Urothelium cell line (cell line): ENCODE measurements at places on chromosomes 4 and X.

DNA sequence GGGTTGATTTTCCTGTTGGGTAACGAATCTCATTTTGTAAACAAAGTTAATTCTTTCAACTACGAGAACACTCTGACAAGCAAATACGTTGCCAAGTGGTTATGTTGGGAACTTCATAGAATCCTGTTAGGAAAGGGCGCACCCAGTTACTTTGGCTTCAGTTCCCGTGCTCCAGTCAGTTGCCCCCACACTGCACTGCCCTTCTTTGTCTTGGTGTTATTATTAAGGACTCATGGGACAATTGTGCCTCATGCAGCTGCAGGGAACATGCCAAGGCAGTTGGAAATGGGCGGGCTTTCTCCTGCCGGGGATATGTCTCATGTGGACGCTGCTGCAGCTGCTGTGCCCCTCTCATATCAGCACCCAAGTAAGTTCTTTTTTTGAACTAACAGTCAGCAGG lies 28.9 kb downstream of the OFD1 start:
- no peak for DNase-seq

GRCh38 chrX:124194901-124195300 lies 137.6 kb upstream of the TEX13D start:
- DNase-seq, result no peak

DNA sequence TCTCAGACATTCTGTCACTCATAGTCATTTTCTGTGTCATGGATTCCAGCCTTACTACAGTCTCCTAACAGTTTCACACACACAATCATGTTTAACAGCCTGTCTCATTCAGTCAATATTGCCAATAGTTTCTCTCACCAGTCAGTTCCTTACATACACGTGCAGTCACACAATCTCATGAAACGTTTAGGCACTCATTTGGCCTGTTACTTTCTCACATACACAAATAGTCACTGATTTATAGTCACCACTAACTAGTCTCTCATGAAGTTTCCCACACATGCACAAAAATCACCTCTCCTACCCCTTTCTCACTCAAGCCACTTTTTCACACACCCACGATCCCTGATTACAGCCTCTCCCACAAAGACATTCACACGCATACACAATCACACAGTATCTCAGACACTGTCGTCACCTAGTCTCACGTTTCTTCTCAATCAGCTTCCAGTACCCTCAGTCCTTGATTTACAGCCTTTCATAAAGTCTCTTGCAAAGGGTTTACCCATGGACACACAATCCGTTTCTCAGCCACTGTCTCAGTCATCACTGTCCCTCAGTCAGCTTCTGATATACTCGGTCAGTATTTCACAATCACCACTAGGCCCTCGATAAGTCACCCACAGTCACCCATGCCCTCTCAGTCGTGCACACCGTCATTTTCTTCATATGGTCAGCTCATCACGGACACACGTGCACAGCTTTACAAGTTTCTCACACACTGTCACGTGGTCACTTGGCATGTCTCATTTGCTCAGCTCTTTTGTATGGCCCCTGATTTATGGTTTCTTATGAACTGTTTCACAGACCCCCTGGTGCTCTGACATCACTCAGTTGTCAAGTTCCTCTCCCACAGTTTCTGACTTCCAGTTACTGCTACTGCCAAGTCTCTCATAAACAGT lies 4.2 kb upstream of the CFP start:
- no peak for DNase-seq

- peak; percentile 63 for DNase-seq
These were observed 1.1 kb downstream of the OCIAD2 start for GRCh38 chr4:48905363-48906015.

- DNase-seq, result no peak
These were observed 80.9 kb downstream of the MED28 start for GRCh38 chr4:17695341-17695740.

DNA sequence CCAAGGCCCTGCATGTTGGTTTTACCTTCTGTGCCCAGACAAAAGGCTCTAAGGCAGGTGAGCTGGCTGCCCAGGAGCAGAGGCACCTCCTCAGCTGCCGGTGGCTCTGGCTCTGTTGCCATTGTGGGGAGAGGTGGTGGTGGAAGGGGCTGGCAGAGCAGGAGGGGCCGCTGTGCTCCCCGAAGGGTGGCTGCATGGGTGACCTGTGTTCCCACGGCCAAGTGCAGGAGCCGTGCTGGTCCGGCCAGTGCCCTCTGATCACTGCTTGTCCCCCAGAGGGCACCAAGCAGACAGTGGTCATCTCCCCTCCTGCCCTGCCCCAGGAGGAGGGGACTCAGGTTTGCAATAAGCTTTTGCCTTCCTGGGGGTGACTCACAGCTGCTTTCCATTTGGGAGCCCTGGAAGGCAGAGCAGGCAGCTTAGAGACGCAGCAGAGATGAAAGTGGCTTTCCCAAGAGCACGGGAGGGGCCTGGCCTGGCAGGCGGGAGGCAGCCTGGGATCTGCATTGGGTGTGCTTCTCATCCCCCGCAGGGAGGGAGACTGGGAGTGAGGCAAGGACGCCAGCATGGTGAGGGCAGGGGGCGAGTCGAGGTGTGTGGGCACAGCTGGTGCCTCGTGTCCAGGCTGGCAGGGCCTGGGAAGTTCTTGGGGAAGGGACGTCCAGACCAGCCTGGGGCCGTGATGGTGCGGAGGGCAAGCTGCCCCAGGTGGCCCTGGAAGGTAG lies 28.7 kb downstream of the DOK7 start:
- DNase-seq, result no peak

DNA sequence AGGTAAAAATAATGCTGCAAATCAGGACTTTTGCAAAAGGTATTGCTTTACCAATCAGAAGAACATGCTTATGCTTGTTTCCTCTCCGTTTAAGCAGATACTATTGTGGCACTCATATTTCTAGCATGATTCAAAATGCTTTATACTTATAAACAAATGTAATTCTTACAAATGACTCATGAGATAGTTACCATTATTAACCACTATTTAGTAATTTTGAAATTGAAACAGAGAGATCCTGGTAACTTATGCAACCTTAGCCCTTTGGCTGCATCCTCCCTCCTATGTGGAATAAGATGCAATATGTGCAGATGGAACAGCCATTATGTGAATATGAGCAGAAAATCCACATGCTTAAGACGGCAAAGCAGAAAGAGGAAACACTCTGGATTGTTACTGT lies 164.7 kb downstream of the PCDH18 start:
- no peak for DNase-seq

DNA sequence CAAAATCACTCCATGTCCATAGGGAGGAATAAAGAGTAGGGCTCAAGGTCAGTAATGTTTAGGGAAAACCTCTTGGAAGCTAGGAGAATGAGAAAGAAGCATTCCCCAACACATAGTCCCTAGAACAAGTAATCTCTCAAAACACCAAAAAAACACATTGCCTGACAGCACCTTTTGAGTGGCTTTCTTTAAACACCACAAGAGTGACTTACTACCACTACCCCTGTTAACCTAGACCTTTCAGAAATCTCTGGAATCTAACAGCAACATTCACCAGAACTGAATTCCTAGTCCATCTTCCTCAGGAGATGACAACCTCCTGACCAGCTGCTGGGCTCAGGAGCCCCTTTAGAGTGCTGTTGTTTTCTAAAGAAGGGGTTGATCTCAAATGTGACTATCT lies 142.2 kb downstream of the SOWAHB start:
- DNase-seq, result no peak

DNA sequence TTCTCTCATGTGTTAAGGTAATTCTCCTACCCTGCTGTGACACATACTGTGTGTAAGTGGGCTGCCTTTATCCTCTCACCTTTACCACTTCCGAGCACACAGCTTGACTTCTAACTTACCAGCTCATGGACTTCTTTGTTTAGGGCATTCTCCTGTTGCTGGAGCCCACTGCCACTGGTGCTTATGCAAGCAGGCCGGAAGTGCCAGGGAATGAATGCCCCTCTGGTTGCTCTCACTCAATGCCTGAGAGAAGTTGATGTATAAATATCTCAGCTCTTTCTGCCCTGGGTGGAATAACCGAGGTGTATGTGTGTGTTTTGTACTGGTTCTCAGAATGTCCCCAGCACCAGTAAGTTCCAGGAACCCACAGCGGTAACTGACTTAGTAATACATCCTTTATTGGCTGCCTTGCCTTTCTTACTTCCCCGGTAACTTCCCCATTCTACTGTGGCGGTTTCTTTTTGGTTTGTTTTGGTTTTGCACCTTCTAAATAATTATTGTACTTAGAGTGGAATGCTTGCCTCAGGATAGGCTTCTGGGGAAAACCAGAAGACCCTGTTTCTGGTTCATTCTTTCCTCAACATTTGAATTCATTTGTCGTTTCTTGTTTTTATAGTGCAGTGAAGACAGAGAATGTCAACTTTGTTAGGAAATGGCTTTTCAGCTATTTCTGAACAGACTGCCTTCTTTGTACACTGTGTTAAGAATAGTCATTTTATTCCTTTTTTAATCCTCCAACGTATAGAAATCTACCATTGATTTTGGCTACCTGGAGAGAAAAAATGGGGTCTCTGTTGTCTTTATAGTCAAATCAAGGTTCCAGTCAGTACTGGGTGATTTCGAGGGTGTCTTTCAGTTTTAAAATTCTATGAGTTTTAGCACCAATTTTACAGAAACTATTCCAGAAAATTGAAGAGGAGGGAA lies 45.4 kb downstream of the CXorf58 start:
- peak; percentile 0 for DNase-seq

- DNase-seq, result peak; percentile 18
These were observed at the start of gene TLR3 for GRCh38 chr4:186068581-186069348. TLR3 (plus strand) TSS chr4:186069156; CDS start chr4:186076620, 7,464 bp downstream.

- DNase-seq, result no peak
These were observed 359.4 kb downstream of the ARAP2 start for GRCh38 chr4:35884714-35885480.

DNA sequence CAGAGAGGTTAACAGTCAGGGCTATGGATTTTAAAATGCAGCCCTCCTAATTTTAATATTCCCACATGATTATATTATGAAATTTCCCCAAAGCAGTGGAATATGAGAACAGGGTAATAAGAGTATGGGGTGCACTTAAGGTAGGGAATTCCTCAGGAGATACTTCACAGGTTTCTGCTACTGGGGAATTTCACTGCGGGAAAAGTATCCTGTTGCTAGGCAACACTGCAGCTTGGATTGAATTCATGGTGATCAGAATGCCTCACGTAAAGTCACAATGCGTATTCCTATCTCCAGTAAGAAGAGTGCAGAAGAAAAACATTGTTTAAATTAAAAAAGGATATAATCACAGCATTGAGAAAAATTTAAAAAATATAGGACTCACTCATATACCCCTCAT lies 398.1 kb upstream of the RPS6KA3 start:
- DNase-seq, result no peak

- DNase-seq, result peak; percentile 80
These were observed at the start of the genes APOO and CXorf58 for GRCh38 chrX:23907498-23908218. APOO (minus strand) TSS chrX:23907938; CDS start chrX:23907702, 236 bp downstream. CXorf58 (plus strand) TSS chrX:23908006; CDS start chrX:23910303, 2,297 bp downstream.

DNA sequence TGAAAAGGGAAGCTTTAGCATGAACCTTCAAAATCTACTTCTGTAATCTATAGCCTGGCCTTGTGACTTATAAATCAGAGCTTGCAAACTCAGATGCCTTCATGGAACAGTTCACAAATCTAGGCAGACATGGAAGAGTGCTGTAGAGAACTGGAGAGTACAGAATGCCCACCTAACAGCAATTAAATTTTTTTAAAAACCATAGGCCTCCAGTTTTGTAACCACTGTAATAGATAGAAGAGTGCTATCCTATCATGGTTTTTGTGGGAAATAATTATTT lies 10.4 kb downstream of the MTMR1 start:
- no peak for DNase-seq

DNA sequence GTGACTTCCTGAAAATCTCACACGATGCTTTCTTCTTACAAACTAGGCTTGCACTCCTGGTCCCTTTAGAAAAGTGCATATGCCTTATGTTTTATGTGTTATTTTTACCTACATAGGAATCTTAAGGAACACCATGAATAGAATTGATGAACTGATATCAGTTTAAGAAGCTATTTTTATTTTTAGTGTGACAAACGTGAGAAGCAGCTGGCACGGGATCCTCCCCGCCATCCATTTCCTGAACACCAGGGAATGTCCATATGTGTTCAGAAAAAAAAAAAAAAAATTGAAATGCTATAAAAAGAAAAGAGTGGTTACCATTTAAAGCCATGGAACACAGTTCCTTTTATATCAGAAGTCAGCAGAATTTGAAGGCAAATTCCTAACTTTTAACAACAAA lies 1096.1 kb upstream of the PRKX start:
- no peak for DNase-seq

- DNase-seq, result no peak
These were observed 11.3 kb upstream of the SMARCA5 start for GRCh38 chr4:143502231-143502630.

- no peak for DNase-seq
These were observed 111.8 kb downstream of the APBB2 start for GRCh38 chr4:41102414-41103092.

- DNase-seq, result no peak
These were observed 439.4 kb upstream of the CPEB2 start for GRCh38 chr4:14562901-14563300.

DNA sequence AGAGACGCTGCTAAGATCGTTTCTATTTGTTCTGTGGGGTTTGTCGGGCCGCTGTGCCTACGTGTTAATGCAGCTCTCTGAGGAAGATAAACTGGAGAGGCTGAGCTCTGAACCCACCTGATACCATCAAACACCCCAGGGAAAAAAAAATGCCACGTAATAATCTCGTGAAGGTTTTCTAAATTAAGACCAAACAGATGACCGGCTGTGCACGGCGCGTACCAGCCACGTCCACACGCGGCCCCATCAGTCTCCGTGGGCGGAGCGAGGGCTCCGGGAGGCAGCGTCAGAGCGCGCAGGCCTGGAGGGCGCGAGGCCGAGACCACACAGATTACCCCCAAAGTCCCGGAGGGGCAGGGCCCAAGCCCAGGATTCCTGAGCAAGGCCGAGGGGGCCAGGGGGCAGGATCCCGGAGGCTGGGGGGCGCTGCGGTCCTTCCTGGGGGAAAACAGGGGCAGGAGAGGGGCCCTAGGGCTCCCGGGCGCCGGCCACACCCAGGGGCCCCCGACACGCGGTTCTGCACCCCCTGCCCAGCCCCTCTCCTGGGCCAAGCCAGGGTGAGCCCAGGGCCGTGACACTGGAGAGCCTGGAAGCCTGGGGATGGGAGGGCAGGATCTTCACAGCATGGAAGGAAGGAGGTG lies 91.9 kb downstream of the FAM53A start:
- no peak for DNase-seq

DNA sequence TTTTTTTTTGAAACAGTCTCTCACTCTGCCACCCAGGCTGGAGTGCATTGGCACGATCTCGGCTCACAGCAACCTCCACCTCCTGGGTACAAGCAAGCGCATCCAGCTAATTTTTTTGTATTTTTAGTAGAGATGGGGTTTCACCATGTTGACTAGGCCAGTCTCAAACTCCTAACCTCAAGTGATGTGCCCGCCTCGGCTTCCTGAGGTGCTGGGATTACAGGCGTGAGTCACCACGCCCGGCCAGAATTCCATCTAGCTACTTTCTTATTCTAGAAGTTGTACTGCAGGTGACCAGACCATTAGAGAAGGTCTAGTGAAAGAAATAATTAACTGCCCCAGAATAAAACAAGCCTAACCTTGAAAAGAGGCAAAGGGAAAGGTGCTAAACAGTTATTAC lies 2.3 kb downstream of the LRBA start:
- DNase-seq, result no peak
